Activated T-helper 9 cell treated with anti-CD3 and anti-CD28 coated beads, Interleukin-2, amount 50 U/mL, for 16 hours (primary cell): ENCODE measurements at places on chromosomes 13 and 19.

DNA sequence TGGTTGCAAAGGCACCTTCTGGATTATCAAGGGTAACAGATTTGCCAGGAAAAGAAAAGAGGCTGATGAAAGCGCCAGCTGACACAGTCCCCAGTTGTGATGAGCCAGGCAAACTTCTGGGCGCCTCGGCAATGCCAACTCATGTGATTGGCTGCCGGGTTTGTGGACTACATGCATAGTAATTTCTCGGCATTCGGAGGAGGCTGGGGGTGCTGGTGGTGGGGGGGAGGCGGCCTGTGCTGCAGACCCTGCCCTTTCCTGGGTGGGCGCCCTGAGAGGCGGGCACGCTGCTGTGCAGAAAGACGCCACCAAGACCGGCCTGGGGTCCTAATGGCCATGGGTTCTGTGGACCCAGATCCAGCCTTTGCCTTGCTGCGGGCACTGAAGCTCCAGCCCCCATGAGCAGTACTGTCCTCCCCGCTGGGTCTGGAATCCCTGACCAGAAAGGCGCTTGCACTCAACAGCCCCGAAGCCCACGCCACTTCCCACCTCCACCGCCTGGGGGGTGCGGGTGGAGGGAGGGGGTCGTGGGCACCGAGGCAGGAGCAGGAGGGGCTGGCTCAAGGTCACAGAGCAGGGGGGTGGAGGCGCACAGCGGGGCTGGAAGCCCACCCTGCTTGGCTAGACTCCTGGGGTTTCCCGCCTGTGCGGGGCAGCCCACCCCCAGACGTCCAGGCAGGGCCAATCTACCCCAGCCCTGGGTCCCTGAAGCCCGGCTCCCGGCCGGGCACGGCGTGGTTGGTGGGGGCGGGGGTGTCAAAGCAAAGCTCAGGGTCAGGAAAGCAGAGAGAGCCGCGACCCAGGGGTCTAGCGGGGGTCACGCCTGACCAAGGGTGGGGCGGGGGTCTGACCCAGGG is 1.0 kb downstream of the DIRAS1 start:
- DNase-seq, result no peak

DNA sequence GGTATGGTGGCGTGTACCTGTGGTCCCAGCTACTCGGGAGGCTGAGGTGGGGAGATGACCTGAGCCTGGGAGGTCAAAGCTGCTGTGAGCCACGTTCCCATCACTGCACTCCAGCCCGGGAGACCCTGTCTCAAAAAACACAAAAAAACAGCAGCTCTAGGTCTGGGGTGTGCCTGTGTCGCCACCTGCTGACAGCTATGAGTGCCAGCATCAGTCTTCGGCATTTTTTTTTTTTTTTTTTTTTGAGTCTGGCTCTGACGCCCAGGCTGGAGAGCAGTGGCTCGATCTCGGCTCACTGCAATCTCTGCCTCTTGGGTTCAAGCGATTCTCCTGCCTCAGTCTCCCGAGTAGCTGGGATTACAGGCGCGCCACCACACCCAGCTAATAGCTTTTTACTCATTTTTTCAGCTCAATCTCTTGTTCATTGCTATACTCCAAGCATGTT is 10.1 kb downstream of the AP2S1 start:
- DNase-seq, result peak; percentile 13

DNA sequence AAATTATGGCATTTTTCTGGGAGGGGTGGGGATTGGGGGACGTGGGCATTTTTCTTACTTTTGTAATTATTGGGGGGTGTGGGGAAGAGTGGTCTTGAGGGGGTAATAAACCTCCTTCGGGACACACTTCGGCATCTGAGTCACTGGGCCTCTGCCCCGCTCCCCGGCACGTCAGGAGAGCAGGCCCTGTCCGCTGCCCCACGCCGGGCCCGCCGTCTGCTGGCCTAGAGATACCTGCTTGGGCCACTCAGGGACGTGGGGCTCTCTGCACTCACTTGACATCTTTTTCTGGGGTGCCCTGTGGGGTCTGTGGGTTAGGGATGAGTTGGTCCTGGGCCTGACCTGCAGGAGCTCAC is 3.5 kb upstream of the FTL start:
- no peak for DNase-seq

DNA sequence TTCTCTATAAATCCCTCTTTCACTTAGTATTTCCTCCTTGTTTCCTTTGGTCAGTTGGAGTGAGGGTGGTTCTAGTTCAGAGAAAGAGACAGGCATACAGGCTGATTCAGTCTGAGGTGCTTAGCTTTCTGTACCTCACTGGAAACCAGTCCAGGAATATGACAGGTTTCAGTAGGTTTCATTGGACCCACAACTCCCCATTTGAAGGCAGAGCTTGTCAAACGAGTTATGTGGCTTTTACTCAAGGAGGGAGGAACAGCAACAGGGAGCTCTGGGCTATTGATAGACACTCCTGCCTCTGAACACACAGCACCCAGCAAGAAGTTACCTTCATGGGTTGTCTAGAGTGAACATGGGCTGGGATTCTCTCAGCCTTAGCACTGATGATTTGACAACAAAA is 14.5 kb downstream of the ACTN4 start:
- DNase-seq, result no peak

- no peak for DNase-seq
Measured at GRCh38 chr19:3862826-3863500, 5.9 kb downstream of the ZFR2 start.

DNA sequence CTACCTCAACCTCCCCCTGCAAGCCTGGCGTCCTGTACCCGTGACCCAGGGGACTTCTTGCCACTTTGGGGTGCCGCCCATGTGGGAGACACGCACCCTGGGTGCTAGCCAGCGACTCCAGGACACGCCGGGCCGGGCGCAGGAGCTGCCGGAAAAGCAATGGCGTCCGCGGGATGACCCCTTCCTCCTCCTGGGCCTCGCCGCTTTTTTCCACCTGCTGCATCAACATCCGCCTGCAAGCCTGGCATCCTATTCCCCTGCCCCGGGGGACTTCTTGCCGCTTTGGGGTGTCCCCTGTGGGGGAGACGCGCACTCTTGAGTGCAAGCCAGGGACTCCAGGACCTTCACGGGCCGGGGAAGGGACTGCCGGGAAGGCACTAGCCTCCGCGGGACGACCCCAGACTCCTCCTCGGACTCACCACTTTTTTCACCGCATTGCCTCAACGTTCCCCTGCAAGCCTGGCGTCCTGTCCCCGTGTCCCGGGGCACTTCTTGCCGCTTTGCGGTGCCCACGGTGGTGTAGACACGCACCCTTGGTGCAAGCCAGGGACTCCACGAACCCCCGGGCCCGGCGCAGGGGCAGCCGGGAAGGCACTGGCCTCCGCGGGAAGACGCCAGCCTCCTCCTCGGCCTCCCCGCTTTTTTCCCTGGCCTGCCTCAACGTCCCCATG is 237.8 kb downstream of the TUBA3C start:
- DNase-seq, result no peak

DNA sequence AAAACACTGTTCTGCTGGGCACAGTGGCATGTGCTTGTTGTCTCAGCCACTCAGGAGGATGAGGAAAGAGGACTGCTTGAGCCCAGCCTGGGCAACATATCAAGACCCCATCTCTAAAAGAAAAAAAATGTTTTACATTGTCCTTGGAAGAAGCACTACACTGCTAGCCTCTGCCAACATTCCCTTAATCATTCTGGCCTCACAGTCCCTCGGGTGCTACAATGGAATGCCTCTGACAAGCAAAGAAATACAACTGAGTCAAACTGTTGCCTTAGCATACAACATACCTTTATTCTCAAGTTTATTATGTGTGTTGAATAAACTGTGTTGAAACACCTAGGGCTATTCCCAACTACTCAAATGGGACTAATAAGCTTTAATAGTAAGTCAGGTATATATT is 56.1 kb downstream of the PSPC1 start:
- no peak for DNase-seq

- DNase-seq, result no peak
Measured at GRCh38 chr19:42494321-42494720, 34.0 kb downstream of the CEACAM1 start.

DNA sequence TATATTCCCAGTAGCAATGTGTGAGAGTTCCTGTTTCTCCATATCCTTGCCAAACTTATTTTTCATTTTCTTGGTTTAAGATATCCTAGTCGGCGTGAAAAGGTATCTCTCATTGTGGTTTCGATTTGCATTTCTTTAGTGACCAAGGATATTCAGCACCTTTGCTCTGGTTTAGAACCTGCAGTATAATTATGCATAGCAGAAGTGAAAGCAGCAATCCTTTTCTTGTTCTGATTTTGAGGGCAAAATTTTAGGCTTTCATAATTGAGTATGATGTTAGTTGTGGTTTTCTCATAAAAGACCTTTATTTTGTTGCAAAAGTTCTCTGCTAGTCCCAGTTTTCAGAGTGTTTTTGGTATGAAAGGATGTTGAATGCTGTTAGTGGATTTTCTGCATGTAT is 491.0 kb downstream of the FGF9 start:
- DNase-seq, result no peak

DNA sequence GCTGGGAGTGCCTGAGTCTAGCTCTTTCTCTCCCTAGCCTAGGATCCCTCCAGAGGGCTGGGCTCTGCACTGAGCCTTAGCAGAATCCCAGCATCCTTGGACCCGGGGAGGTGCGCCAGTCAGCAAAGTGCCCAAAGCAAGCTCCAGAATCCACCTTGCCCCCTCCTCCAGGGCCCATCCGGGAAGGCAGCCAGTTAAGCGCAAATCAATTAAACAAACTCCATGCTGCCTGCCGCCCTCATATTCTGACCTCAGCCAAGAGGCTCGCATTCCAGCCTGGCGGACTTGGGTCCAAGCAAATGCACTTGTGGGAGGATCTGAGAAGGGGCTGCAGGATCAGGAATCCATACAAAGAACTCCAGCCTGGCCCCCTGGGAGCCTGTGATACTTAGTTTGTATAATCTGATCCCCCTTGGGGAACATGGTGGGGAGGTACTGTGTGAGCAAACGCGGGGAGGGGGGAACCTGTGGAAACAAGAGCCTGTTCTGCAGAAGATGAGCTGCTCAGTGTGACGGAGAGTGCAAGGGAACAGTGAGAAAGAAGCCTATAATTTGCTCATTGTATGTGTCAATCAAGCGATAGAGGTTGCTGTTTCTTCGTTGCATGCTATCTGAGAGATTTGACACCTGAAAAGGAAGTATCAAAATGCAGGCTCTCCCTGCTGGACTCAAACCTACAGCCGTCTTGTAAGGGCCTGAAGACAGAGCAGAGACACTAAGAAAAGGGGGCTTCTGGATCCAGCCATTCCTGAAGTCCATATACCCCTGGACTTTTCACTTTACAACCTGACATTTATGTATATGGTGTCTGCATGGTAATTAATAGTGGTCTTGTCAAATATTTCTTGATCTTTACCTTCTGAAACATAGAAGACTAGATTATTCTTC is 29.4 kb downstream of the ZNRF4 start:
- DNase-seq, result no peak

GRCh38 chr13:24005755-24006281 is 108.5 kb upstream of the C1QTNF9B start:
- DNase-seq, result no peak

DNA sequence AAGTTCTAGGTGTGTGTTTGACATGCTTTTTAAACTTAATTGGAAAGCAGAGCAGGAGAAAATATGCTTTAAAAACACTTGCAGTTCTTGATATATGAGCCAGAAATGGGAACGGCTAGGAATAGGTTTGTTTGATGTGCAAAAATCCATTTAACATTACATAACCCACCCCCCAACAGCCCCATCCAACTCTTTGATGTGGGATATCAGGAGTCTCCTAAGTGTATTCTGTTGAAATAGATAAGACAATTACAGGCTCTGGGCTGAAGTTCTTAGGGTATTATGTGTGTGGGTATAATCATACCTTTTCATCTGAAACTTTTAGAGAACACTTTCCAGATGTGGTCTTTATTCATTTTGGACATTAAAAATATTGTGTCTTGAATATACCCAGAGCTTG is 240.4 kb upstream of the CSNK1A1L start:
- no peak for DNase-seq

- no peak for DNase-seq
Measured at GRCh38 chr13:22629374-22629773, 551.4 kb upstream of the SGCG start.

DNA sequence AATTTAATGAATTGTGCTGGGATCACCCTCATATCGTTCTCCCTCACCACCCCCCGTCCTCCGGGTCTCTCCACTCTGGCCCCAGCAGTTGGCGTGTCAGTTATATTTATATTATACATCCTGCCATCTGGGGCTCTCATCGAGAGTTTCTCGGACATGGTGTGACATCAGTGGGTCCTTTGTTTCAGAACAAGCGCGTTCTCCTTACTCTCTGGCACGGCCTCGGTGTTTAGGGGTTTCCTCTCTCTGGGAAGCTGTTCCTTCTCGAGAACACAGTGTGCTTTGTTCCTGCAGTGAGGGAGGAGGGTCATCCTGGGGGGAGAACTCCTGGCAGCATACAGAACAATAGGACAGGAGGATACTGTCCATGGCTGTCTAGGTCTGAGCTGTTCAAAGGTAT is 9.8 kb upstream of the MCF2L start:
- DNase-seq, result no peak

DNA sequence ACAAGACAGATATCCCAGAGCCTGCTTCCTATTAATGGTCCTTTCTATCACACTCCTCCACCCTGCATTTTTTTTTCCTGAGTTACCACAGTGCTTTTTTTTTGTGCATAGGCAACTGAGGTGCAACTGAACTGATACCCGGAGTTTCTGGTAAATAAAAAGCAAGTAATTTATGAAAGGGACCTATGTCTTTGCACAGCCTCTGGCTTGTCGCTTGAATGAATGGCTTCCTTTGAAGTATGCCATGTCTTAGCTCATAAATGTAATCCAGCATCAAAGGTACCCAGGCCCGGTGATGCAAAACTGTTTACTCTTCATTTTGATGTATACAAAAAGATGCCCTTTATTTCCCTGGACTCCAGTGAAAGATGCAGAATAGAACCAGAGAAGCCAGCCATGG is 31.8 kb downstream of the GSX1 start:
- DNase-seq, result no peak

DNA sequence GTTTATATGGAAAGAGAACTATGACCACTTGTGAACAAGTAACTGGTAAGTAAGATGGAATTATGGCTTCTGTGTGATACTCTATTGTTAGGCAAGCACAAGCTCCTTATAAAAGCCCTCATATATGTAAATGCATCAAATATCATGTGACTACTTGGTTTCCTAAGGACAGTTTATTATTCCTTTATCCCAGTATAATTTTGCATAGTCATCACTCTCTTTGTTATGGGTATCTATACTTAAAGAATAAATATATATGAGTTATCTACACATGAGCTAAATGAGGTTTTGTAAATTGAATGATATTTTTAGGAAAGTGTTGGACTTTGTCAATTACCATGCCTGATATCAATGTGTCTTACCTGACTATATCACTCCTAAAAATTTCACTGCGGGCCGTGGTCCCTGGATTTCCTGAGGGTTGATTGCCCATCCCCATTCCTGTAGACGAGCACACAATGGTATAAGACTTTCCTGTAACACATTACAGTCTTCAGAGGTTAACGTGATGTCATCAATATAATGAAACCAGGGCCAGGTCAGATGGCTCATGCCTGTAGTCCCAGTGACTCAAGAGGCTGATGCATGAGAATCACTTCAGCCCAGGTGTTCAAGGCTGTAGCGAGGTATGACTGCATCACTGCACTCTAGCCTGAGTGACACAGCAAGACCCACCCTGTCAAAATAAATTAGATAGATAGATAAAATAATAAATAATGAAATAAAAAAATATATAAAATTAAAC is 20.7 kb downstream of the ZNF844 start:
- DNase-seq, result no peak

- DNase-seq, result no peak
Measured at GRCh38 chr13:47603365-47603764, 397.7 kb downstream of the SUCLA2 start.
